ENCODE measurements at places on chromosomes 6 and 20.
A peak's percentile ranks its signal among the peaks of the same experiment; 100 is the strongest.

DNA sequence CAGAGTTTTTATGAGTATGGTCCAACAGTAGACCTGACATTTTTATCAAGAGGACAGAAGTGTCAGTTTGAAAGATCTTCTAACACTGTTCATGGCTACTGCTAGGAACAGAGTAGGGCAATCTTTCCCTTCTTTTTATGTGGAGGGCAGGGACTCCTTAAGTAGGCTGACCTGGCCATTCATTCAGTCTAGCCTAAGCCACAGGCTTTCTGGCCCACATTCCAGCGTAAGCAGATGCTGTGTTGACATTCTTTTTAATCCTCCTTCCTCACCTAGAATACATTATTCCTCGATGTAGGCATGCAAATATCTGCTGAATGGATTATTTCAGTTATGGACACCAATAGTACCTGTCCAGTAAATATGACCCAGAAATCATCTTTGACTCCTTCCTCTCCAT lies 188.3 kb downstream of the ATXN1 start:
- DNase-seq = no peak

- no peak for DNase-seq
Observed at GRCh38 chr20:47665221-47665991, 119.9 kb downstream of the SULF2 start.

DNA sequence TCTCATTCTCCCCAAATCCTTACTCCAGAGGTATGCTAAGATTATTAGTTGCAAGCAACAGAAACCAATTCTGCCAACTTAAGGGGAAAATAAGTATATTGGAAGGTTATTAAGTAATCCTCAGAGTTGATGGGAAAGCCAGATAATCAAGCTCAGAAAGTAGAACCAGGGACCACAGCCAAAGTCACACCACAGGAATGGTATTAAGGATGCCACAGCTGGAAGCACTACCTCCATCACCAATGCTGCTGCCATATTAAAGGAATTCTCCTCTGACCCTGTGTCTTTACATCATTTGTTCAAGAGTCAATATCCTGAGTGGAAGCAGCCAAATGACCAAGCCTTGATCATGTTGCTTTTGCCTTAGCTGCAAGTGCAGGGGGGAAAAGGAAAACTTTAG lies 9.9 kb downstream of the PROCR start:
- DNase-seq = no peak

DNA sequence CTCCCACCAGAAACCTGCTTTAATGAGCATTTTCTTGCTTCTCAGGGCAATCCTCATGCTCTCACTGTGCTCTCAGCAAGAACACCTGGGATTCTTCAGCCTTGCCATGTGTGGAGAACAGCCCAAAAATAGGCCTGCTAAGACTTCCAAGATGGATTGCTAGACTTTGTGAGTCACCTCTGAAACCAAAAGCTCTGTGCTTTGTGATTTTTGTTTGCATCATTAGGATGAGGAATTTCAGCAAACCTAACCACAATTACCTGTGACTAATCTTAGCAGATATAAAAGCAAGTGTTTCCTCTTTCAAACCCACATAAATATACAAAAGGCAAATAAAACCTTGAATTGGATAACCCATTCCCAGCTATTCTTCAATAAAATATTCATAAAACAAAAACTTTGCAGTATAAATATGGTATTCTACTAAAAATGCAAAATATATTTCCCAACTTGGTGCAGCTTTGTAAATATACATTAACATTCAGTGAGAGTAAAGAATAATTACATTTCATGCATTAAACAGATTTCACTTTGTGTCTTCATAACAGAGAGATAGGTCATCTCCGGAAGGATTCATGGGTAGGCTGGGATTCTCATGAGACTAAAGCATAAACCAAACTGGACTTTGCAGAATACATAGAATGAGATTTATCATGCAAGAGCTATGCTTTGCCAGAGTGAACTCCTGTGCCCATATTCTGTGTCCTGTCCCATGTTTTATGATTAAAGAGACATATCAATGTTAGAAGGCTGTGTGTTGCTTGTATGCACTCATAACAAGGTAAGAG lies 33.5 kb downstream of the TPBG start:
- DNase-seq = no peak

- no peak for DNase-seq
Observed at GRCh38 chr6:11366183-11366933, 133.9 kb upstream of the NEDD9 start.

- no peak for DNase-seq
Observed at GRCh38 chr6:124917769-124918168, 44.5 kb upstream of the RNF217 start.

GRCh38 chr20:24503352-24503931 lies 34.0 kb downstream of the SYNDIG1 start:
- DNase-seq = no peak

GRCh38 chr6:130500693-130501092 lies 134.9 kb downstream of the TMEM200A start:
- no peak for DNase-seq

GRCh38 chr6:36720251-36721141 lies 22.9 kb downstream of the RAB44 start:
- no peak for DNase-seq

DNA sequence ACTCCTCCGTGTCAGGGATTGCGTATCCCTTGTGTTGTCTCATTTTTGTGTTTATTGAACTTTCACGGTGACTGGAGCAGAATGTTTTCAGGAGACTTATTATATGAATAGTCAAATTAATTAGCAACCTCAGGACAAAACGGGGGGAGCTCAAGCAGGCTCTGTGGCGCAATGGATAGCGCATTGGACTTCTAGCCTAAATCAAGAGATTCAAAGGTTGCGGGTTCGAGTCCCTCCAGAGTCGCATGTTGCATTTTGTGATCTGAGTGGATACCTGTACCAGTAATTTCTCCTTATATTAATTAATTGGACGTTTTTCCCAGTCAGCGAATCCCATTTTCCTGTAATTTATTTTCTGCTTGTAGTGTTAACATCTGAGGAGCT lies 89.1 kb upstream of the ZNF184 start:
- DNase-seq = no peak

DNA sequence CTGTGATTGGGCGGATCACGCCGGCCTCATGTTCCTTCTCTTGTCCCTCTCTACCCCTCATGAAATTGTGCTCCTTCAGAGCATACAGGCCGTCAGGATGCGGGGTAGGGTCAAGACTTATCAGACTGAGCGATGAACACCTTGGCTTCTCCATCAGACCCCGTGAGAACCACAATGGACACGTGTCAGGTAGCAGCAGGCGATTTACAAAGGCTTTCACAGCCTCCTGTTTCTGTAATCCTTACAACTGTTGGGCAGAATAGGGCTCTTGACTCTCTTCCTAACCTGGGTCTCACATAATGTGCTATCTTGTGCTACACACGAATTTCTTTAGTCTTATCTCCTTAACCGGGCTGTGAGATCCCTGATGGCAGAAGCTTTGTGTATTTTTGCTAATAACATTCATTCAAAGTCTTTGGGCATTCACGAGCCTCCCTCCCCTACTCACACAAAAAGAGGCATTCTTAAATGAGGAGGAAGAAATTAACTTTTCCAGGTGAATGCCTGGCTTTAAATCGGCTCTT lies 122.9 kb upstream of the SLC22A23 start:
- DNase-seq = no peak

DNA sequence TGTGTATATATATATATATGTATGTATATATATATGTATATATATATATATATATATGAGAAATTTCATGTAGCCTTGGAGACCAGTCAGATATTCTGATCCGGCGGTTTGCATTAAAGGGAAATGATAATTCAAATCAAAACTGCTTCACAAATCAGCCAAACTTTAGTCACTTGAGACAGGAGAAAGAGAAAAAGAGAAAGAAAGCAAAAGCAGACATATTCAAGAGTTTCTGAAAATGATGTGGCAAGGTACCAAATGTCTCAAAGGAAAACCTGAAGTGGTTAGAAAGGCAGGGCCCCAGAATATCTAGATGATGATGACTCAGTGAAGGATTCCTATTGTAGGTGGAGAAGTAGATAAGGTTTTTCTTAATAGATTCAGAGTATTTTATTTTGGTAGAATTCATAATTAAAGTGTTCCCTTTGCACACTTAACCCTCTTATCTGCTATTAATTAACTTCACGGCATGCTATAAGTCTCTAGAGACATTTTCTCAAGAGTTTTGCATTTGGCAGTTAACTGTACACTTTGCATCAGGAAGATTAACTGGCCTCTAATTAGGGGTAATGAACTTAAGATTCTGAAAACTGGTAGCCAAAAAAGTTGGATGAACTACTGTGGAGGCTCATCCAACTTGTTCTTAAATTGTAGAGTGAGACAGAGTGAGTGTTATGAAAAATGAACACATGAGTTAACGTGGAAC lies 50.1 kb upstream of the ASF1A start:
- DNase-seq = no peak

GRCh38 chr6:41711323-41712038 lies 23.9 kb downstream of the TFEB start:
- DNase-seq = no peak

- no peak for DNase-seq
Observed at GRCh38 chr6:105966481-105966880, 119.7 kb upstream of the PRDM1 start.

DNA sequence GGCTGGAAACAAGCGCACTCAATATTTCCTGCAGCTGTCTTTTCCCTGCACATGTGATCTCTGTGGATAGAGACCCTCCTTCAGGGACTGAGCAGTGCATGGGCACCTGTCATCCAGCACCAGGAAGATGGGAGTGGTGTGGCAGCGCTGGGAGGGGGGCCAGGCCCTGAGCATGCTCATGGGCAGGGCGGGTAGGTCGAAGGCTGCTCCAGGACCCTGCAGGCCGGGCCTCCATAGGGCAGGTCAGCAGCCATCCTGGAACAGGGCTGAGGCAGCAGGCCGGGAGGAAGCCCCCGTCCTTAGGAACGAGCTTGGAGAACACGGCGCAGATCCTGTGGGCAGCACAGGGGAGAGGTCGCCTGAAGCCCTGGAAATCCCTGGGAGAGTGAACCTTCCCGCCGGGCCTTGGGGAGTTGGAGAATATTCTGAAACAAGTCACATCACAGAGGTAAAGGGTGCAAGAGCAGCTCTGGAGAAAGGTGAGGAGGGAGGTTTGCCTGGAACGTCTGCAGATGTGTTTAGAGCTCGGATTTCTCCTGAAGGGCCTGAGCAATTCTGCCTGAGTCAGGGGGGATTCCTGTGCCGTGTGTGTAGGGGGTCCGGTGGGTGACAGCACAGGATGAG lies 133.2 kb downstream of the SMOC2 start:
- no peak for DNase-seq

DNA sequence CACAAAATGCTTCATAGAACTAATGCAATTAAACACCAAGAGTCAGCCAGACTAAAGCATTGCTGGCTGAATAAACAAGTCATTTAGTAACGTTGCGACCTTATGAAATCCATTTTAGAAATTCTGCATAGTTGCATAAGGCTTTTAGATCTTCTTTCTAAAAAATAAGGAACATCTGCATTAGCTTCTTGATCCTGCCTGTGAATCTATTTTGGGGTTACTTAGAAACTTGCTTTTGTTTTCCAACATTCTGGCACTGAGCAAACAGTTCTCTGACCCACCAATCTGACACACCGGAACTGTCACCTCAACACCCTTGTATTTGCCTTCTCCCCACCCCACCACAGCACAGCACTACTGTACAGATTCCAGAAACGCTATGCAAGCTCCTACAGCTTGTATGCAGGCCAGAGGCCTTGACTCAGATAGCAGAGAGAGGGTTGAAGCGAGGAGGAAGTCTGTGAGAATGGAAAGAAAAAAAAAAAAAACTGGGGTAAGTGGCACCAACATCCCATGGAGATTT lies 55.0 kb downstream of the KIF13A start:
- no peak for DNase-seq

- no peak for DNase-seq
Observed at GRCh38 chr6:39891976-39892375, 42.3 kb downstream of the MOCS1 start.

DNA sequence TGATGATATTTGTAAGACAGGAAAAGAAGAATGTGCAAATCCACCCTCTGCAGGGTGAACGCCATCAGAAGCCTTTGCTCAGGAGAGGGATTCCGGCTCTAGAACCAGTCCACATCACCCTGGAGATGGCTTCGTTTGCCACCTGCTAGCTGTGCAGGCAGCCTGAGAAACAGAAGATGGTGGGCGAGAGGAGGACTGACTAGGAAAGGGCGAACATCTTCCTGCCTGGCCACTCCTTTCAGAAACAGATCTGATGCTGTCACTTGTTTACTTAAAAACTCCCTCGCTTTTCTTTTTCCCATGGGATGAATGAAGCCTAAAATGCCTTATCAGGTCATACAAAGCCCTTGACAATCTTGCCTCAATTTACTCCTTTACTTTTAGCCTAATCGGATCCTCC lies 1.2 kb downstream of the PTPRA start:
- DNase-seq = no peak

GRCh38 chr6:53717566-53717965 lies 52.0 kb upstream of the KLHL31 start:
- DNase-seq = no peak

- peak; percentile 47 for DNase-seq
Observed at GRCh38 chr6:100001915-100002388, 7.9 kb upstream of the MCHR2 start.

- peak; percentile 16 for DNase-seq
Observed at GRCh38 chr6:31096656-31097055, 15.7 kb downstream of the C6orf15 start.

GRCh38 chr6:80501636-80502035 lies 395.2 kb downstream of the BCKDHB start:
- DNase-seq = no peak

All from COR-L47 (cell line).